ENCODE measurements at places on chromosomes 7 and 10.

DNA sequence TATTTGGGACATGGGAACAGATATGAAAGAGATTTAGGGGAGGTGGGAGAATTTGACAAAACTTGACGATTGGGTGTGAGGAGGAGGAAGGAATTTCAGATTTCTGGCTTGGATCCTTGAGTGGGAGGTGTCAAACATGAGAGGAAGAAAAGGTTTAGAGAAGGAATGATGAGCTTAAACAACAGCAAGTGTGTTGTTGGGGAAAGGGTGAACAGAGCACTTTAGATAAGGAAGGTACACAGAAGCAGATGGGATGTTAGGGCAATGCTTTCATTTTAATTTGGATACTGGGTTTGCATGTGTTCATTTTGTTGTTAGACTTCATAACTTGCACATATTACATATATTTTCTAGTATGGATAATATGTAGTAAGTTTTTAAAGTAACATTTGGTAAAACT lies 23.2 kb downstream of the REEP3 start:
- no peaks in the 10 kb centered on the region for H3K27me3 ChIP-seq
- H3K4me1 ChIP-seq: peaks cover 5% of the 10 kb centered on the region
- no peak for DNase-seq
- H3K27ac ChIP-seq: no peak overlapping the region

- DNase-seq: no peak
- peaks cover 4% of the 10 kb centered on the region for H3K27me3 ChIP-seq
- H3K4me3 ChIP-seq: no peak overlapping the region
These were observed 27.3 kb downstream of the BAMBI start for GRCh38 chr10:28704464-28705161.

DNA sequence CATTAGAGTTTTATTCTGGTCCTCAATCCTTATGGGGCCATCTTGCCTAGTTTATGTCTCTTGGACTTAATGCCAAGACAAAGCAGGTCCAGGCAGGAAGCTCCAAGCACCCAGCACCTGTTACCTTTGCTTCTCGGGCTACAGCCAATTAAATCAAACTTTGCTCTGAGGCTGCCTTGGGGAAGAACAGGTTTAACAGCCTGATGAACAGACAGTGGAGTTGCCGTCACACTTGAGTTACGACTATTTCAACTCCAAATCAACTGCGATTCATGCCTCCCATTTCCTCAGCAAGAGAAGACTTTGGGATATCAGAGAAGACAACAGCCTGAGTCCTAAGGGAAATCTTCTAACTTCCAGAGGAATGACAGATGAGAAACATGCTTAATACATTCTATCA lies 62.2 kb downstream of the XPNPEP1 start:
- no peak overlapping the region for H3K27ac ChIP-seq
- H3K27me3 ChIP-seq: no peaks in the 10 kb centered on the region
- peaks cover 34% of the 10 kb centered on the region for H3K36me3 ChIP-seq
- peaks cover 5% of the 10 kb centered on the region for H3K4me1 ChIP-seq

GRCh38 chr7:2245883-2246675 lies 4.1 kb downstream of the NUDT1 start:
- DNase-seq: no peak
- H3K27me3 ChIP-seq: no peaks in the 10 kb centered on the region
- H3K4me1 ChIP-seq: peaks cover 30% of the 10 kb centered on the region
- H3K27ac ChIP-seq: no peak overlapping the region
- H3K4me3 ChIP-seq: no peak overlapping the region
- H3K36me3 ChIP-seq: peaks cover 7% of the 10 kb centered on the region

DNA sequence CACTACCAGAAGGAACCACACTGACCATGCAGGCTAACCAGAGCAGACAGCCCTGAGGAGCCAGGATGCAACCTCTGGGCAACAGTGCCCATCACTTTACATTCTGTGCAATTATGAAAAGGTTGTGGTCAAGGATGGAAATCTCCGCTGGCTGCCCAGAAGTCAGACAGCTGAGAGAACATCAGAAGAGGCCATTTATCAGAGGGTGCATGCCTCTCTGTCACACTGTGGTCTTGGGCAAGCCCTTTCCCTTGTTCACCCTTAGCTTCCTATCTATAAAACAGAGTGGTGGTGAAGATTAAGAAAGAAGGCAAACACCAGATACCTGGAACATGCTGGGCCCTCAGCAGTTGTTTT lies 120.7 kb upstream of the GDF10 start:
- no peak overlapping the region for H3K4me3 ChIP-seq
- DNase-seq: no peak
- H3K27ac ChIP-seq: no peak overlapping the region
- H3K4me1 ChIP-seq: no peaks in the 10 kb centered on the region
- H3K36me3 ChIP-seq: no peaks in the 10 kb centered on the region

GRCh38 chr7:138898255-138898654 lies 82.9 kb downstream of the KIAA1549 start:
- peak overlapping the region; percentile 70 for H3K27ac ChIP-seq
- H3K4me3 ChIP-seq: peak overlapping the region; percentile 31
- DNase-seq: no peak

DNA sequence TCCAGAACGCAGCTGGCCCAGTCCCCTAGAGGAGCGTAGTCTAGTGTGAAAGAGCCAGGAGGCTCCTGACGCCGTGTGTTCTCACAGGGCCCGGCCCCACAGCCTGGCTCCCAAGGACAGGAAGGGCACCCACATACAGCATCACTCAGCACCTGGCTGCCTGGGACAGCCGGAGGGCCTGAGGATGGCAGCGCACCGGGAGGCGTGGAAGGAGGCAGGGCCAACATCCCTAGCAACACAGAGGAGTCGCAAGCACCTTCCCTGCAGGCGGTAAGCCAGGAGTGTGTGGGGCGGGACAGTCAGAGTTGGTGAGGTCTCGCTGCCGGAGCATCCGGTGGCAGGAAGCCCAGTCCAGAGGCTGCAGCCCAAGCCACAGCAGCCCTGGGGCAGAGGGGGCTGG lies 125.8 kb downstream of the MAD1L1 start:
- peaks cover 25% of the 10 kb centered on the region for H3K4me1 ChIP-seq
- H3K27me3 ChIP-seq: peaks cover 1% of the 10 kb centered on the region
- no peak overlapping the region for H3K4me3 ChIP-seq
- peaks cover 4% of the 10 kb centered on the region for H3K36me3 ChIP-seq
- DNase-seq: no peak
- no peak overlapping the region for H3K27ac ChIP-seq

GRCh38 chr10:48468130-48468790 lies 136.6 kb downstream of the ARHGAP22 start:
- no peaks in the 10 kb centered on the region for H3K4me1 ChIP-seq
- no peak for DNase-seq

DNA sequence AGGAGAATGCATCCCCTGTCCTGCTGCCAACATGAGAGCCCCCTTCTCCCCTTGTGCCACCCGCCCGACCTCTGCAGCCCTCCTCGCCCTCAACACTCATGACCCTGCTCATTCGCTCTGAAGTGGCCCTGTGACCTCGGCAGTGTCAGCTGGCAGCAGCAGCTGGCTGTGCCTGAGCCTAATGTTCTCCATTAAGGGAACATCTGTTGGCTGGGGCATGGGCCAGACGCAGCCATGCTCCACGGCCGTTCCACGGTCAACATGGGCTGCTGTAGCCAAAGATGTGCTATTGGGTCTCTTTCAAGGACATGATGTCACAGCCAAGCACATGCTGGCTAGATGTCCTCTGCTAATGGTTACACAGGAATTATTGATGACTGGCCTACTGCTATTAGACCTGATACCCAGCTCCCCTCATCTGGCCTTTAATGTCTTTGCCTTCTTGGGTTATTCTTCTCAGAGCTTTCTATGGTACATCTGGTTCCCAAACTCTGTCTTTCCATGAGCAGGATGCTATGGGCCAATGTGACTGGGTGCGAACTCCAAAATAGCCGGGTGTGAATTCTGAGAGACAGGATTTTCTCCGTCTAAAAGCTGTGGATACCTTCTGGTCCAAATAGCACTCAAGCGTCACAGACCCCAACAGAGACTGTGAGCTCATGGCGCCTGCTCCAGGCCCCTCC lies 22.4 kb downstream of the ADCYAP1R1 start:
- no peak for DNase-seq
- H3K36me3 ChIP-seq: no peaks in the 10 kb centered on the region
- no peak overlapping the region for H3K27ac ChIP-seq
- H3K4me1 ChIP-seq: no peaks in the 10 kb centered on the region
- peaks cover 3% of the 10 kb centered on the region for H3K27me3 ChIP-seq
- no peak overlapping the region for H3K4me3 ChIP-seq

DNA sequence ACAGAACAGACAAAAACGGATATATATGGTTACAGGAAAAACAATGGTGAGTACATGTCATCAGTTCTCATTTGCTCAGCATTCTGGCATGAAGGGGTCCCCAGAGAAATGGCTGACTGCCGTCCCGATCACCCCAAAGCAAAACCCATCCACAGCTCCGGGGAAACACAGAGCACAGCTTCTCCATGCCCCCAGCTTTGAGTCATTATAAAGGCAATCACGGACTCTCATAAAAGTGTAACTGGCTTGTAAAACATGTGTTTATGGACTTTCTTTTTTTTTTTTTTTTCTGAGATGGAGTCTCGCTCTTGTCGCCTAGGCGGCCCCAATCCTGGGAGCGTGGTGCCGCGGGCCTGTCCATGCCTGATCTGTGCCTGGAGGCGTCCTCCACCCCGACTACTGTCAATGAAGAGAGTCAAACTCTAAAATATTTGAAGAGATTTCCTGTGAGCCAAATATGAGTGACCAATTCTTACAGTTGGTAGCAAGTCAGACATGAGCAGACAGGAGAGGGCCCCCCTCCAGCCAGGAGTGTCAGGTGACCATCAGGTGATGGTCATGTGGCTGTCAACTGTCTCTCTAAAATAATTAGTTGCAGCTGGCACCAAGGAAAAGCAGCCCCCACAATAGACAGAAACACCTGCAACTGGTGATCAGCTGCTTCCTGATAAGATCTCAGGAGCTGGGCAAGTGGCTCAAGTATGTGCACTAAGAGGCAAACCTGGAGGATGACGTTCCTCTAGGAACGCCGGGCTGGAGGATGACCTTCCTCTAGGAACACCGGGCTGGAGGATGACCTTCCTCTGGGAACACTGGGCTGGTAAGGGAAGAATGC lies 21.7 kb upstream of the NOM1 start:
- no peak overlapping the region for H3K4me3 ChIP-seq
- peaks cover 63% of the 10 kb centered on the region for H3K4me1 ChIP-seq
- H3K36me3 ChIP-seq: no peaks in the 10 kb centered on the region
- no peak overlapping the region for H3K27ac ChIP-seq
- H3K27me3 ChIP-seq: peaks cover 29% of the 10 kb centered on the region

GRCh38 chr10:59176241-59177030 lies at the start of gene PHYHIPL:
Gene PHYHIPL (plus strand): TSS chr10:59176643. CDS start chr10:59176854, 211 bp downstream.
- no peak within 1 kb of the TSS for H3K27ac ChIP-seq
- peaks cover 5% of the 10 kb centered on the region for H3K4me1 ChIP-seq
- H3K27me3 ChIP-seq: peaks cover 13% of the 10 kb centered on the region
- no peaks in the 10 kb centered on the region for H3K36me3 ChIP-seq
- no peak within 1 kb of the TSS for H3K4me3 ChIP-seq
- DNase-seq: no peak

DNA sequence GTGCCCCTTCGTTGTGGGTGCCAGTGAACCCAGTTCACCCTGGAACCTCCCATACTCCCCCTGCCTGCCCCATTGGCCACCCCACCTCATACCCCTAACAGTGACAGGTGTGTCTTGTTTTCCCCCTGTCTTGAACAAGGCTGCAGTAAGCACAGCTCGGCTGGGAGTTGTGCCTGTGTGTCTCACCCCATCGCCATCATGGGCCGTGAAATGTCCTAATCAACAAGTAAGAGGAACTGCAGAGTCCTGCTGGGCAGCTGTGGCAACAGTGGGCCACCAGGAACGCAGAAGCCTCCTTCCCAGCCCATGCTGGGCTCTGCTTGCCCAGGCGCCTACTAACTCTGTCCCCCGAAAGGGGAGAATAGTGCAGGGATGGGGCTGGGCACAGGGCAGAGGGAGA lies 91.6 kb downstream of the C10orf105 start:
- no peaks in the 10 kb centered on the region for H3K36me3 ChIP-seq
- H3K4me3 ChIP-seq: no peak overlapping the region
- peaks cover 2% of the 10 kb centered on the region for H3K27me3 ChIP-seq
- no peaks in the 10 kb centered on the region for H3K4me1 ChIP-seq

- no peaks in the 10 kb centered on the region for H3K27me3 ChIP-seq
- H3K4me3 ChIP-seq: no peak overlapping the region
- no peaks in the 10 kb centered on the region for H3K4me1 ChIP-seq
- DNase-seq: no peak
These were observed 145.1 kb downstream of the SEMA3D start for GRCh38 chr7:85041605-85042216.

- no peak for DNase-seq
- no peak overlapping the region for H3K4me3 ChIP-seq
- peaks cover 94% of the 10 kb centered on the region for H3K4me1 ChIP-seq
- H3K27ac ChIP-seq: no peak overlapping the region
- no peaks in the 10 kb centered on the region for H3K27me3 ChIP-seq
These were observed 24.0 kb downstream of the VOPP1 start for GRCh38 chr7:55548295-55548731.

DNA sequence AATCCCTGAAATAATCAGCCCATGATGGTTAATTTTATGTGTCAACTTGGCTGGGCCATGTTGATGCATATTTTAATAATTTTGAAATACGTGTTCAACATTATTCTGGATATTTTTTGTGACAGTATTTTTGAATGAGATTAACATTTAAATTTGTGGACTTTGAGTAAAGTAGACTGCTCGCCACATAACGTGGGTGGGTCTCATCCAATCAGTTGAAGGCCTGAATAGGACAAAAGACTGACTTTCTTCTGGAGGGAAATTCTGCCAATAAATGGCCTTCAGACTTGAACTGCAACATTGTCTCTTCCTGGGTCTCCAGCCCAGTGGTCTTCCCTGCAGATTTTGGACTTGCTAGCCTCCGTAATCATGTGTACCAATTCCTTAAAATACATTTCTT lies 53.6 kb upstream of the BICC1 start:
- no peak overlapping the region for H3K4me3 ChIP-seq
- no peak overlapping the region for H3K27ac ChIP-seq
- H3K27me3 ChIP-seq: peaks cover 2% of the 10 kb centered on the region
- no peaks in the 10 kb centered on the region for H3K36me3 ChIP-seq

DNA sequence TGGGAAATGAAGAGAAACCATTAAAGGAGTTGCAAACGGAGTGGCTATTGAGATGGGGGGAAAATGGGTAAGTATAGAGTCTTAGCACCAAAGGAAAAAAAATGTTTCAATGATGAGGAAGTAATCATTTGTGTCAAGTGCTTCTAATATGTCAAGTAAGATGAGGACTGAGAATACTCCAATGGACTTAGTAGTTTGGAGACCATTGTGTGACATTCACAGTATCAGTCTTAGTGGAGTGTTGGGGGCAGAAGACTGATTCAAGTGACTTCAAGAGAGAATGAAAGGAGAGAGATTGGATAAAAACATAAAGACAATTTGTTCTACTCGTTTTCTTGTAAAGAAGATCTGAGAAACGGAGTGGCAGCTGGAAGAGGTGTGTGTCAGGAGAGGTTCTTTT lies 88.6 kb upstream of the ARID5B start:
- no peak overlapping the region for H3K27ac ChIP-seq
- peaks cover 5% of the 10 kb centered on the region for H3K4me1 ChIP-seq
- peaks cover 2% of the 10 kb centered on the region for H3K27me3 ChIP-seq
- no peak for DNase-seq
- no peaks in the 10 kb centered on the region for H3K36me3 ChIP-seq

GRCh38 chr7:7519528-7519927 lies 16.1 kb downstream of the COL28A1 start:
- H3K4me1 ChIP-seq: no peaks in the 10 kb centered on the region
- H3K27me3 ChIP-seq: no peaks in the 10 kb centered on the region
- no peak for DNase-seq
- H3K36me3 ChIP-seq: no peaks in the 10 kb centered on the region
- no peak overlapping the region for H3K27ac ChIP-seq

GRCh38 chr10:122864901-122865300 lies 14.5 kb downstream of the FAM24B start:
- no peaks in the 10 kb centered on the region for H3K27me3 ChIP-seq
- H3K4me1 ChIP-seq: peaks cover 14% of the 10 kb centered on the region
- no peak overlapping the region for H3K4me3 ChIP-seq
- no peak overlapping the region for H3K27ac ChIP-seq

- H3K4me1 ChIP-seq: no peaks in the 10 kb centered on the region
- H3K27me3 ChIP-seq: no peaks in the 10 kb centered on the region
- DNase-seq: no peak
- H3K27ac ChIP-seq: no peak overlapping the region
- no peaks in the 10 kb centered on the region for H3K36me3 ChIP-seq
These were observed 87.8 kb downstream of the BTRC start for GRCh38 chr10:101441541-101442455.
